ENCODE measurements at places on chromosomes 11 and 22. TPM values are rescaled to one million over a fixed set of nuclear protein-coding genes. Genes with fewer than 3 reads are reported as not detected.

- DNase-seq = no peak
Measured at GRCh38 chr11:107041088-107041444, 22.8 kb upstream of the GUCY1A2 start.

DNA sequence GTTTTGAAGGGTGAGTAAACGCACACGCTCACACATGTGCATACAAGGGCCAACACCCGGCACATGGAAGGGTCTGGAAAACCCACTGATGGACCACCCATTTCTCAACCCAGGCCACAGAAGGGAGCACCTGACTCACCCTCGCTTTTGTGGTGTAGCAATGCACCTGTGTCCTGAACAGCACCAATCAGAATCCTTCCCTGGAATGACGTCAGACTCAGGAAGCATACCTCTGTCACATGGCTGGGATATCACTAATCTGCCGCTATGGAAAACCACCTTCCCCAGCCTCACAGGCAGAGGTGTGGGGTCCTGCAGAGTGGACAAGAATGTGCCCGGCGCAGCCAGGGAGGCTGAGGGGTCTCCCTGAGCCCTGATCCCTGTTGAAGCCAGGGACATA lies 9.0 kb upstream of the OSM start:
- DNase-seq = no peak

DNA sequence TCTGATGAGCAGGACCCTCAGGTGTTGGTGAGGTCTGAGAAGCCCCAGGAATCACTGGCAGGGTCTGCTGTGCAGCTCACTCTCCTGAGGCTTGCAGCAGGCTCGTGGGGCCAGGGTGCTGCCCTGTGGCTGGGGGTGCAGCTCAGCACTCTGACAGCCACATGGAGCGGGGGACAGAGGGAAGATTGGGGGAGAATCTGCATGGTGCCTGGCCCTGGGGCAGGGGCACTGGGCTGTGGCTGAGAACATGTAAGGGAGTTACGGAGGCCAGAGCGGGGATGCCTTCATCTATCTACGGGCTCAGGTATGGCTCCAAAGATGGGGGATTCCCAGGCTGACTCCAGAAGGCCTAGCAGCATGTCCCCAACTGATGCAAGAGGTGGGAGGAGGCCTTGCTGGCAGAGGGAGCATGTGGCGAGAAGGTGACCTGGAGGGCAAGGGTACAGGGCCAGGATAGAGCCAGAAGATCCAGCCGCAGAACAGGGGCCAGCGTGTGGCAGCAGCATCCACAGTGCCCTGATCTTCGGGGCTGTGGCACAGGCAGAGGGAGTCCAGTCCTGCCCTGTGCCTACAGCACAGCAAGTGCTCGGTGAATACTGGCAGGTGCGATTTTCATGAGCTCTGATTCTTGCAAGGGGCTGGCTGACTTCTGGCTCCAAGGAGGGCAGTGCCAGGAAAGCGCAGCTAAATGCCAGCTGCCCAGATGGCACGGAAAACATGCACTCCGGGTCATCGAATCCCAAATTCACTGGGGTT lies 184.7 kb downstream of the CTTN start:
- DNase-seq = no peak

GRCh38 chr22:25448435-25449051 lies 115.9 kb upstream of the GRK3 start:
- peak; percentile 12 for DNase-seq

TRIM51 gene
- not detected for total RNA-seq

C11orf91 gene
- 5.8 TPM for total RNA-seq

MYEOV gene
- 98.4 TPM for total RNA-seq
